ENCODE measurements at places on chromosomes 11 and 22. TPM values are rescaled to one million over a fixed set of nuclear protein-coding genes. Genes with fewer than 3 reads are reported as not detected.
A peak's percentile ranks its signal among the peaks of the same experiment; 100 is the strongest.

The TBX1 gene
- not detected for total RNA-seq

The ACRV1 gene
- 0.82 TPM for total RNA-seq

The F2 gene
- not detected for total RNA-seq

The PIH1D2 gene
- 2.9 TPM for total RNA-seq

DNA sequence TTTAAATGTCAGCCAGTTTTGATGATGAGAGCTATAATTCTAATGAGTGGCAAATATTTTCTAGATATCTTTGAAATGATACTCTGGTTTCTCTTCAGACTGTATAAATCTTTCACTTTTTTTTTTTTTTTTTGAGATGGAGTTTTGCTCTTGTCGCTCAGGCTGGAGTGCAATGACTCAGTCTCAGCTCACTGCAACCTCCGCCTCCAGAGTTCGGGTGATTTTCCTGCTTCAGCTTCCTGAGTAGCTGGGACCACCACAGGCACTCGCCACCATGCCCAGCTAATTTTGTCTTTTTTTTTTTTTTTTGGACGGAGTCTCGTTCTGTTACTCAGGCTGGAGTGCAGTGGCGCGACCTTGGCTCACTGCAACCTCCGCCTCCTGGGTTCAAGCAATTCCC lies 113.6 kb downstream of the TEAD1 start:
- DNase-seq, result no peak

GRCh38 chr11:82653752-82654151 lies 79.9 kb downstream of the FAM181B start:
- DNase-seq, result no peak

DNA sequence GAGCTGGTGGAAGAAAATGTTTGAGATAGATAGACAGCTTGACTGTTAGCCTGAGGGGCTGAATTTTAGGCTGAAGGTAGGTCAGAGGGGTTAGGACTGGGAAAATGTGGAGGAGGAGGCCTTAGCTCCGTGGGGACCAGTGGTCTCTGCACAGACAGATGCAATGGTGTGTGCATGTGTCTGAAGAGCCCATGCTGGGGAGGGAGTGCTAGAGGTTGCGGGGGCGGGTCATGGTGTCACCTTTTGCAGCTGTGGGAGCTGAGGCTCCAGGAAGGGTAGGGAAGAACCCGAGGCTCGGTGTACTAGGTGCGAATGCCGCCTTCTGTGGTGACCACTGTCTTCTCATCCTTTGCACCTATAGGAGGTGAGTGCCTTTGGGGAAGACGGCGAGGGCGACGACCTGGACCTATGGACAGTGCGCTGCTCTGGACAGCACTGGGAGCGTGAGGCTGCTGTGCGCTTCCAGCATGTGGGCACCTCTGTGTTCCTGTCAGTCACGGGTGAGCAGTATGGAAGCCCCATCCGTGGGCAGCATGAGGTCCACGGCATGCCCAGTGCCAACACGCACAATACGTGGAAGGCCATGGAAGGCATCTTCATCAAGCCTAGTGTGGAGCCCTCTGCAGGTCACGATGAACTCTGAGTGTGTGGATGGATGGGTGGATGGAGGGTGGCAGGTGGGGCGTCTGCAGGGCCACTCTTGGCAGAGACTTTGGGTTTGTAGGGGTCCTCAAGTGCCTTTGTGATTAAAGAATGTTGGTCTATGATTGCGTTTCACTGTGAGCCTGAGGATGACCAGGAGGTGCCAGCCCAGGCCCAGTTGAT lies 1.6 kb downstream of the SDF2L1 start:
- no peak for DNase-seq

DNA sequence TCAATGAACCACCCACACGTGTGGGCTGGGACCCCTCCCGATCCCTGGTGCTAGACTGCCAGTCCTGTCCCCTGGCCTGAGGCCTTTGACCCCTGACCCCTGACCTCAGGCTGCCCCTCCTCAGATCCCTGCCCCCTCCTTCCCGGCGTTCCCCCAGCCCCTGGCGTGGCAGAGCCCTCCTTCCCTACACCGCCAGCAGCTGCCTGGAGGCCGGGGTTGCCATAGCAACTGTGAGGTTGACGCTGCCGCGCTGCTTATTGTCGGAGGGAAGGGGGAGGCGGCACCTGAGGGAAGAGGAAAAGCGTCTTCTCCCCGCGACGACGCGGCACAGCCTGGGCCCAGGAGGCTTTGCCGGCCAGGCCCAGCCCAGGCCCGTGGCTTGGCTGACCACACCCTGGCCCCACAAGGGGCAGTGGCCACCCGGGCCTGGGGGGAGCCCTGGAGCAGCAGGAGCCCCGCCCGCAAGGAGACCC lies 32.6 kb downstream of the SHANK3 start:
- DNase-seq, result peak; percentile 62

GRCh38 chr22:49183208-49183825 lies 644.4 kb downstream of the BRD1 start:
- no peak for DNase-seq

DNA sequence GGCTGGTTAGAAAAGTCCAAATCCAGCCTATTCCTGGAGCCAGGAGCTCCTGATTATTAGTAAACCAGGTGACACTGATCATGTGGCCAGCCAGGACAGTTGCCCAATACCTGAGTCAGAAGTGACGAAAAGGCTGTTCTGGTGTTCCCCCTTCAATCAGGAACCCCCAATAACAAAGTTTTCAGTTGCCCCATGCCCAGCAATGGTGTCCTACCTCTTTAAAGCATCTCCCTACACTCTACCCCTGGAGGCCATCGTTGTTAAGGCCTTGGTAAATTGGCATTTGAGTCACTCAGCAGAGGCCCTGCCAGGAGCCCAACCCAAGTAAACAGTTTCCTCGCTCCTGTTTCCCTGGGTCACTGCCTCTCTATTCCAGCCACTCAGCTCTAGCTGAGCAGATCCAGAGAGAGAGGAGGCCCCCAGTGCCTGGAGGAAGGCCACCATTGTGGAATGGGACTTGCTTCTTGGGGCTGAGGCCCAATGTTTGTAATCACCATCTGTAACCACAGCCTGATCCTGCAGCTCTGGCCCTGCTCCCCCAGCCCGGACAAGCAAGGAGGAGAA lies 25.0 kb downstream of the ARHGAP1 start:
- peak; percentile 48 for DNase-seq

DNA sequence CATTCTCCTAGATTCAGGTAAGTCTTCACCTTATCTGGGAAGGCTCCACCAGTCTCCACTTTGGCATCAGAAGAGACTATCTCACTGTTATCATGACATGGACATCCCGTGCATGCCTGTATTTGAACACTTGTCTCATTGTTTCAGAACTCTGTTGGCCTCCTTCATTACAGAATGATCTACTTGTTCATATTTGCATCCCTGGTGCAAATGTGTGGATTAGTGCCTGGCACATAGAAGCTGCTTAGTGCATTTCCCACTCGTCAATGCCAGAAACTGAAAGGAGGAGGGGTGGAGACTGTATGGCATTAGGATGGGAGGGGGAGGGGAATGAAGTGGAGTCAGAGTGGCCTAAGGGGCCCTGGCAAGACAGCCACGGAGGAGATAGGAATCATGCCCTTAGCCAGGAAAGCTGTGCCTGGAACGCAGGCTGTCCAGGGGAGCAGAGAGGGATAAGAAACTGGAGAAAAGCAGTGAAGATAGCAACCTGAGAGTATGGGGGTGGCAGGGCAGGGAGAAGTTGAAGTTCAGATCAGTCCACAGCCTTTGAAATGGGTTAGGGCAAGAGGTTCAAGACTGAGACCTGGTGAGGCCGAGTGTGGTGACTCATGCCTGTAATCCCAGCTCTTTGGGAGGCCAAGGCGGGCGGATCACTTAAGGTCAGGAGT lies 53.8 kb upstream of the CAPRIN1 start:
- no peak for DNase-seq
